AG20443 (cell line): ENCODE measurements at places on chromosomes 11 and 22.

- DNase-seq: no peak
These were observed 699.0 kb downstream of the ETS1 start for GRCh38 chr11:127888386-127888785.

DNA sequence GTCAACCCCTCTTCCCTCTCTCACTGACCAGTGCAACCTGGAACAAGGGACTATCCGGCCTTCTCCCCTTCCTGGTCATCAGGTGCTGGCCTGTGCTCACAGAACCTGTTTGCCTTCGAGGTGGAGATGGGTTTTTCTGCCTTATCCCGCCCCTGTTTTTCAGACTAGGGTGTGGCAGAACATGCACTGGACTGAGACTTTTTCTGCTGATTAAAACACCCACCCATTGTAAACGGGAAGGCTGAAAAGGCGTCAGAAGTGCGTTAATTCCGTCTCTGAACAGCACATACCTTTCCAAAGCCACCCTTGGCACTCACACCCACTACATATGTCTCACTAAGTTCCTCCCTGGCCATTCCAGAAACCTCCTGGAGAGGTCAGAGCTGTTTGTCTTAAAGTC is 4.4 kb upstream of the B3GNT6 start:
- DNase-seq: no peak

- DNase-seq: no peak
These were observed 5.8 kb upstream of the KDM2A start for GRCh38 chr11:67113231-67113721.

DNA sequence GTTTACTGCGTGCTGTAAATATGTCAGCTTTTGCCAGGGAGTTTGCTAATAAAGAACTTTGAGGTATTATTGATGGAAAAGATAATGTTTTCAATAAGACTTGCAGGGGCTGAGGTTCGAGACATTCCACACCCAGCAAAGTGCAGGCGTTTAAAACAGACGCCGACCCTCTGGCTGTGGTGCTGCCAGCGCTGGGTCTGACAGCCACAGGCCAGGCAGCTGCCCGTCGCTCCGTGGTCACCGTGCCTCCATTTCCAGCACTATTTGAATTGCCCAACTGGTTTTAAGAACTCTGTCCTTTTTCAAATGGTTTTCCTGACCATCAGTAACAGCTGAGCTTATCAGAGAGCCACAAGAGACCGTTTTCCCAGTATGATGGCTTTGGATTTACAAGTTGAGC is 28.1 kb upstream of the ALX4 start:
- no peak for DNase-seq

DNA sequence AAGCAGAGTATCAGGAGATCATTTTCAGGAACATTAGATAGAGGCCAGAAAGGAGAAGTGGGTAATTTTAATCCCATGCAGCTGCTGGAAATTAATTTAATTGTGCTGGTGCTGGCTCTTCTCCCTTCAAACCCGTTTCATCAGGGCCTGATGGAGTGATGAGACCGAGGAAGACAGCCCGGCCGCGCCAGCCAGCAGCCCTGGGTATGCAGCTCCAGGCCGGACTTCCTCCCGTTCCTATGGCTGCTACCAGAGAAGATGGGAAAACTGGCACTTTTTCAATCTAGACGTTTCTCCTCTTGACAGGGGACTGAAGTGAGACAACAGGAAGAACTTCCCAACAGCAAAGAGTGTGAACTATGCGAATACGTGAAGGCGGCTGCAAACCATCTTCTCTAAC is 24.6 kb upstream of the ZBTB16 start:
- no peak for DNase-seq

GRCh38 chr11:44597358-44598012 is 32.0 kb downstream of the CD82 start:
- no peak for DNase-seq

GRCh38 chr11:10611979-10612862 is 43.8 kb upstream of the LYVE1 start:
- DNase-seq: no peak

DNA sequence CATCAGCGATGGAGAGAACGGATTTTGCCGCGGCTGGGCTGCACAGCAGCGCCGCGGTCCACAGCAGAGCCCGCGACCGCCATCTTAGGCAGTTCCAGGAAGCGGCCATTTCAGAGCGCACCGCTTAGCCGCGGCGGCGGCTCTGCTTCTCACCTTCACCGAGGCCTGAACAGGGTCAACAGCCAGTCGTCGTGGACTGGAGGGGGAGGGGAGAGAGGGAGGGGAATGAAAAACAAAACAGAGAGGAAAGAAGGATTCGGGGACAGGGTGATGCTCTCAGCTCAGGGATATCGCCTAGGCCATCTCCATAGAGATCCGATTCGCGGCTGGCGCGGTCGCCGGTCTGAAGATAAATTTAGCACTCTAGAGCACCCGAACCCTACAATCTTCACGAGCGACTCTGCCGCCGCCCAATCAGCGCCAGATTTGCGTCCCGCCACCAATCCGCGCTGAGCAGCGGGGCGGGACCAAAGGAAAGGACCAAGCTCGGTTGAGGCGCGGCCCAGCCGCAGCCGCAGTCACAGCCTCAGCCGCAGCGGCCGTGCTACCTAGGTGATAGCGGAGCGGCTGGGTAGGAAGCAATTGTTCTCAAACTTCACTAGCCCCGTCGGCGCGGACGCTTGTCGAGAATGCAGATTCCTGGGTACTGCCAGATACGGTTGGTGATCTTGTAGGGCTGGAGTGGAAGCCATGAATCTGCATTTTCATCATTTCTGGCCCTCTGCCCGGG is at the start of gene ZBED5:
Gene ZBED5 (minus strand): TSS at position 345 of the 730 bp plus-strand sequence. CDS start 3,108 bp downstream, outside the sequence.
- DNase-seq: peak; percentile 95

DNA sequence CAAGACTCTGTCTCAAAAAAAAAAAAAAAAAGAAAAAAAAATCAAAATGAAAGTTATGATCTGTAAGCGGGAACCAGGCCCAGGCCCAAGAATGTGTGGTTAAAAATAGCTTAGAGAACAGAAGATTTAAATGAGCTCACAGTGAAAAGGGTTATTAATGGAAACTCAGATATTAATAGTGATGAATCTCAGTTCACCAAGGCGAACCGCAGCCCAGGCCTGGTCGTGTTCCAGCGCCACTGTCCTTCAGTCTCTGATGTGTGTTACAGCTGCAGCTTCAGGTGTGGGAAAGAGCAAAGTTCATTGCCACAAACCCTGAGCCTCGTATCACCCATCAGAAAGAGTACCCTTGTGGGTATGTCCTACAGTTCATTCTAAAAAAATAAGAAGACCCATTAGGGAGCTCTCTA is 107.1 kb downstream of the GAB2 start:
- DNase-seq: peak; percentile 65

DNA sequence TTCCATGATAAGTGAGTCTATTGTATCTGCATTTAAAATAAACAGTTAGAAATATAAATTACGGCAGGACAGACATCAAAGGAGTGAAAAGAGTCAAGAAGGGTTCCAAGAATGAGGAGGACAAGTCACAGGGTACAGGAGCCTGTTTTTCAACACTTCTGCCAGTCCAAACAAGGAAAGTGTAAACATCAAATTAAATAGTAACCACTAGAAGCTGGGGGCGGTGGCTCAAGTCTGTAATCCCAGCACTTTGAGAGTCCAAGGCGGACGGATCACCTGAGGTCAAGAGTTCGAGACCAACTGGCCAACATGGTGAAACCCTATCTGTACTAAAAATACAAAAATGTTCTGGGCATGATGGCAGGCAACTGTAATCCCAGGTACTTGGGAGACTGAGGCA is 219.6 kb downstream of the LUZP2 start:
- no peak for DNase-seq

GRCh38 chr11:3014943-3015342 is 22.8 kb upstream of the NAP1L4 start:
- no peak for DNase-seq

DNA sequence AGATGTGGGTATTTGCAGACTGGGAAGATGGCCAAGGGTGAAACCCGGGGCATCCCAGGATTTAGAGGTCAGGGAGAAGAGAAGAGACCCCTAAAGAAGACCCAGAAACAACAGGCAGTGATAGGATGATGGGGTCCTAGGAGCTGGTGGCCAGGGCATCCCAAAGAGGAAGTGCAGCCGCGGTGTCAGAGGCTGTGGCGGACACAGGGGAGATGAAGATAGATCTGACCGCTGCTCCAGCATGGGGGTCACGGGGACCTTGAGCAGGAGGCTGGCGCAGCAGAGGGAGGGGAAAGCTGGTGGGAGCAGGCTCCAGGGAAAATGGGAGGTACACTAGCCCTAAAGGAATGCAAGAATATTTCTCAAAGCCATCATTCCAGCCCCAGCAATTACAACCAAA is 47.3 kb downstream of the CTTN start:
- no peak for DNase-seq

GRCh38 chr11:30016588-30017363 is at the start of gene KCNA4:
Gene KCNA4 (minus strand): TSS chr11:30017030. CDS start chr11:30012678, 4,352 bp downstream.
- peak; percentile 75 for DNase-seq

DNA sequence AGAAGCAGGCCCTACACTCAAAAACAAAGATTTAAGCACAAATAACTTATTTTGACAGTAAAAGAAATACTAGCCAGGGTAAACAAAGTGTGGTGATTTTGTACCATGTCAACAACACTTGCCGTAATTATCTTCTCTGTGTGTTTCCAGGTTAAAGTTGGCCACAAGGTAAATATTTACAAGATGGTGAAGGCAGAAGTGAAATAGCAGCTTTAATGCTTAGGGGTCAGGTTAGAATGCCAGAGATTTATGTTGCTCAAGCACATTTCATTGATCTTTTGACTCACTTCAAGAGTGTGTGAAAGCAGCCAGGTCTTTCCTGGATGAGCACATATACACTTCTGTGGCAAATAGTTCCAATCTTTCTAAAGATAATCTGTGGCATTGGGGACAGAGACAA is 270.2 kb upstream of the LUZP2 start:
- no peak for DNase-seq
